ENCODE measurements at places on chromosomes 3 and 15. TPM values are rescaled to one million over a fixed set of nuclear protein-coding genes. Genes with fewer than 3 reads are reported as not detected.

DNA sequence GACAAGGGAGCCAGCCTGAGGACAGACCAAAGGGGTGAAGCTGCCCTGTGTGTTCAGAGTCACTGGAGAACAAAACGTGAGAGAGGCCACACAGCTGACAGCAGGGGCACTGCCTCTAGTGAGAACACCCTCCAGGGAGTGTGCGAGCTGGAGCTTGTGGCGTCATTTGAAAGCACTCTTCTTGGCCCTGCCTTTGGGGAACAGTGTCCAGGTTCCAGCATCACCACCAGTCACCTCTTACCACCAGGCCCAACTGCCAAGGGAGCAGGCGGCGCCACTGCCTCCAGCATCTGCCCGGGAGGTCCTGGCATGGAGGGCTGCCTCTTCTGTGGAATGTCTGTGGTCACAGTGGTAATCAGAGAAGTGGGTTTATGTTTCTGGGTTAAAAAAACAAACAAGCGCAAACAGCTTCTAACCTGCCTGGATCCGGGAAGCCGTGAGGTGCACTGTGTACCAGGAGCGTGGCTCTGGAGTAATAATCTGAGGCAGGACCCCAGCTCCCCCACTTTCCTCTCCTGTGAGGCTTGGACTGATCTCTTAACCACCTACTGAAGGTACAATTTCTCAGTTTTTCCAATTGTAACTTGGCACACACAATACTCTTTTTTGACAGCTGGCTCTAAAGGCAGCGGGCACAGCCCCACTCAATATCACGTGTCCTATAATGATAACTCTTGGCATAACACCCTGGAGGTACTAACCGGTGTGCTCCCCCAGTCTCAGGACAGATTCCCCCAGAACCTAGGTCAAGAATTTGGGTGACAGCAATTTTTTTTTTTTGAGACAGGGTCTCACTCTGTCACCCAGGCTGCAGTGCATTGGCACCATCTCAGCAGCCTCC is 32.2 kb upstream of the CDCP1 start:
- DNase-seq: no peak

DNA sequence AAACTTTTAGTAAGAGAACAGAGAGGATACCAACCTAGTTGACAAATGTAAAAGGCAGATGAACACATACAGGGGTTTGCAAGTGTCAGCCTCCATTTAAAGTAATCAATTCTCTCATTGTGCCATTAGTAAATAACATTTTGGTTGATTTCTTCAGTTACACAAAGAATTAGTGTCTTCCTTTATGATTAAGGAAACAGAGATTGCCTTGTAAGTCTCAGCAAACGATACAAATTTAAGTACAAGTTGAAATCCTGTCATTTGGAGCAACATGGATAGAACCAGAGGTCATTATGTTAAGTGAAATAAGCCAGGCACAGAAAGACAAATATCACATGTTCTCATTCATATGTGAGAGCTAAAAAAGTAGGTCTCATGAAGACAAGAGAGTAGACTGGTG is 26.1 kb downstream of the MYO5A start:
- no peak for DNase-seq

DNA sequence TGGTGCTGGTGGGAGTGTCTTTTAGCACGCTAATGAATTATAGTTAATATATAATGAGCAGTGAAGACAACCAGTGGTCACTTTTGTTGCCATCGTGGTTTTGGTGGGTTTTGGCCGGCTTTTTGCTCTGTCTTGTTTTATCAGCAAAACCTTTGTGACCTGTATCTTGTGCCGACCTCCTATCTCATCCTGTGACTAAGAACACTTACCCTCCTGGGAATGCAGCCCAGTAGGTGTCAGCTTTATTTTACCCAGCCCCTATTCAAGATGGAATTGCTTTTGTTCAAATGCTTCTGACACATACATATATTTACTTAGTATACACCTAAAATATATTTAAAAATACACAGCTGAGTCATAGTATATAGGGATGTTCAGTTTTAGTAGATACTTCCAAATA is 770.3 kb downstream of the PDCD6IP start:
- no peak for DNase-seq

GRCh38 chr3:116863822-116864589 is 154.4 kb downstream of the TUSC7 start:
- DNase-seq: peak; percentile 77

GRCh38 chr15:32970847-32971246 is 223.7 kb downstream of the FMN1 start:
- DNase-seq: peak; percentile 51

- no peak for DNase-seq
Measured at GRCh38 chr3:169578381-169579024, 85.0 kb downstream of the MECOM start.

GRCh38 chr3:49132437-49133225 is at the start of gene LAMB2:
LAMB2 (minus strand) TSS chr3:49133050; CDS start chr3:49132867, 183 bp downstream.
- DNase-seq: peak; percentile 93

DNA sequence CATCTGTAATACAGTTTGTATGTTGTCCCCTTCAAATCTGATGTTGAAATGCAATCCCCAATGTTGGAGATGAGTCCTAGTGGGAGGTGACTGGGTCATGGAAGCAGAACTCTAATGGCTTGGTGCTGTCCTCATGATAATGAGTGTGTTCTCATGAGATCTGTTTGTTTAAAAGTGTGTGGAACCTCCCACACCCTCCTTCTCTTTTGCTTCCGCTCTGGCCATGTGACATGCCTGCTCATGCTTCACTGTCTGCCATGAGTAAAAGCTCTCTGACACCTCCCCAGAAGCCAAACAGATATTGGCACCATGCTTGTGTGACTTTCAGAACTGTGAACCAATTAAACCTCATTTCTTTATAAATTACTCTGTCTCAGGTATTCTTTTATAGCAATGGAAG is 794.0 kb upstream of the CFAP20DC start:
- DNase-seq: no peak

GRCh38 chr3:129304962-129305222 is 26.2 kb downstream of the HMCES start:
- no peak for DNase-seq

DNA sequence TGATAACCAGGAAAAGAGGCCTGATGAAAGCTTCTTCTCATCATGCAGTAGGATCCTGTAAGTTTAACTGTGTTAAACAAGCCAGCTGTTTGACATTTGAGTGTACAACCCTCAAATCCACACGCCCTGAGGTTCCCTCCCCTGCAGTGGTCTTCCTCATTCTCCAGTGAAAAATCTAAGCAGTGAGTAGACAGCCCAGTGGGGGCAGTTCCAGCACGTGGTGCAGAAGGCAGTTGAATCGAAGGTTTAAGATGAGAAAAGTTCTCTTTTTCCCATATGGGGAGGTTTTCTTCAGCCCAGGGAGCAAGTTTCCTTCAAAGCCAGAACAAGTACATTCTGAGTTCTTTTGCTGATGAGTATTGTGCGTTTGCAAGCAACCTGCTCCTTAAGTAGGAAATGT is 174.5 kb downstream of the NR2F2 start:
- no peak for DNase-seq

- no peak for DNase-seq
Measured at GRCh38 chr3:183558495-183558894, 3.0 kb upstream of the KLHL6 start.

GRCh38 chr3:61299343-61300005 is 48.2 kb upstream of the FHIT start:
- DNase-seq: no peak

GRCh38 chr15:101058735-101059134 is 139.6 kb downstream of the LRRK1 start:
- DNase-seq: no peak

- DNase-seq: no peak
Measured at GRCh38 chr3:133944181-133944580, 48.5 kb upstream of the RAB6B start.

Gene B2M
- total RNA-seq: 834 TPM

Gene ZNF774
- total RNA-seq: 2.3 TPM

Gene GABRB3
- 2.3 TPM for total RNA-seq

Gene PFN2
- 98.9 TPM for total RNA-seq

Gene RTP3
- total RNA-seq: 0.04 TPM

Gene LHFPL4
- under 0.01 TPM for total RNA-seq

Gene PLAAT1
- total RNA-seq: 24.3 TPM

Gene PLSCR2
- total RNA-seq: not detected

Data from muscle of leg (tissue), 16 donors.